ENCODE measurements at places on chromosomes 1 and 21.

GRCh38 chr1:45205910-45206721, at the start of gene ZSWIM5:
ZSWIM5 (minus strand) TSS chr1:45206605; CDS start chr1:45206350, 255 bp downstream.
- peak; percentile 34 for DNase-seq

GRCh38 chr1:218983848-218984247, 189.8 kb upstream of the LYPLAL1 start:
- DNase-seq = no peak

GRCh38 chr1:196309386-196309785, 298.9 kb downstream of the KCNT2 start:
- DNase-seq = no peak

DNA sequence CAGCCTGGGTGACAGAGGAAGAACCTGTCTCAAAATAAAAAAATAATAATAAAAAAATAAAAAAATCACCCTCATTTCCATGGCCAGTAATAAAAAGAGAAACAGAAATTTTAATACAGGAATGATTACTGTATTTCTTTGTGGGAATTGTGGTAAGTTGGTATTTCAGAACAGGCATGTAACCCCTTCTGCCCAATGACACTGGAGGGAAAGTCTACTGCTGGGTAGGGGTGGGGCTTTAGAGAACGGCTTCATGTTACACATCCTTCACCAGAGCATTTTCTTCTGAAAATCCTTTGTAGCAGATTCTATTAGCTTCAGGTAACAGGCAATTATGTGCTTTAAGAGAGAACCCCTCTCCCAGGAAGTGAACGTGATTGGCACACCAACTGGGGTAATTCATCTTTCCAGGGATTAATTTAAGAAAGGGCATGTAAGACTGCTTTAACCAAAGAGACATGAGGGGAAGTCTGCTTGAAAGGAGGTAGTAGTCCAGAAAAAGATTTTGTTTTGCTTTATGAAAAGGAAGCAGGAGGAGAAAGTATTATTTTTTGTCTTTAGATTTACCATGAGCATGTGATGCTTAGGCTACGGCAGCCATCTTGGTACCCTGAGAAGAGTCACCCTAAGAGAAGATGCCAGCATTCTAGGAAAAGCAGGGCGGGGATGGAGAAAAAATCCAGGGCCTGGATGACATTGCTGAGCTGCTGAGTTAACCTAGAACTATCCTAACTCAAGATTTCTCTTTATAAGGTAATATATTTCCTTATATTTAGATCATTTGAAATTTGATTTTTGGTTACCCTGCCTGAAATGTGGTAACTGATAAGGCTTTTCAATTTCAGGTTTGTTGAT, 57.7 kb upstream of the DPT start:
- DNase-seq = no peak

GRCh38 chr1:212584092-212584886, 24.3 kb upstream of the ATF3 start:
- DNase-seq = no peak

- peak; percentile 38 for DNase-seq
Measured at GRCh38 chr21:45555557-45556301, 13.5 kb upstream of the SLC19A1 start.

GRCh38 chr21:44820851-44821250, 3.0 kb upstream of the SUMO3 start:
- no peak for DNase-seq

DNA sequence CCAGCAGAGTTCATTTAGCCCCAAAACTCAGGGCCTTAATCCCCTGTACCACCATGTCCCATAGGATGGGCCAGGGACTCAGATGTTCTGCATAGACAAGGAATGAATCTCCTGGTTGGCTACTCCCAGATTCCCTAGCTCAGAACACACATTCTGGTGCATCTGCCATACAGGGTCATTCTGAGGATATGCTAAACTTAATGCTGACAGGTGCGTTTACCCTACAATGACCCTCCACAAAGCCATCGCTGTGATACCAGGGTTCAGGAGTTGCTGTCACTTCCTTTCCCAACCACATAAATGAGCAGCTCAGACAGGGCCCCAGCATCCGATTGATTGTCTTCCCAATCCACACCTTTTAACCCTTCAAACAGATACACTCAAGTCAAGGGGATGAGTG, 32.0 kb upstream of the HHAT start:
- DNase-seq = no peak

- DNase-seq = no peak
Measured at GRCh38 chr1:24557711-24558131, 1.8 kb downstream of the NCMAP start.

- no peak for DNase-seq
Measured at GRCh38 chr1:58818075-58818474, 34.2 kb upstream of the JUN start.

GRCh38 chr1:56447823-56448222, 131.5 kb downstream of the PLPP3 start:
- no peak for DNase-seq

DNA sequence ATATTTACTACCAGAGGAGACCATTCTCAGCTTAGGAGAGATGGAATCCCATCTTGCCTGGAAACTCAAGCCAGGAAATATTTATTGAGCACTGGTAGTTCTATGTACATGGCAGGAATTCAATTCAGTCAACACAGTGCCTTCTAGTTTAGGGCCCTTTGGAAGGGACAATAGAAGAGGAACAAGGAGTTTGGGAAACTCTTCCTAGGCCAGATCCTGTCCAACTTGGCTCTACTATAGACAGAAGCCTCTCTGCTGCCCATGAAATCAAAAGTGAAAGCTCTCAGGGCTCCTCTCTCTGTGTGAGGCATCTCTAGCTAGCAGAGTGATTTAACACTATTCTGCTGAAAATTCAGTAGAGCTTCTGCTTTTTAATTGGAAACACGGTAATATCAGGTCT, 244.6 kb upstream of the MAP1LC3C start:
- DNase-seq = no peak

DNA sequence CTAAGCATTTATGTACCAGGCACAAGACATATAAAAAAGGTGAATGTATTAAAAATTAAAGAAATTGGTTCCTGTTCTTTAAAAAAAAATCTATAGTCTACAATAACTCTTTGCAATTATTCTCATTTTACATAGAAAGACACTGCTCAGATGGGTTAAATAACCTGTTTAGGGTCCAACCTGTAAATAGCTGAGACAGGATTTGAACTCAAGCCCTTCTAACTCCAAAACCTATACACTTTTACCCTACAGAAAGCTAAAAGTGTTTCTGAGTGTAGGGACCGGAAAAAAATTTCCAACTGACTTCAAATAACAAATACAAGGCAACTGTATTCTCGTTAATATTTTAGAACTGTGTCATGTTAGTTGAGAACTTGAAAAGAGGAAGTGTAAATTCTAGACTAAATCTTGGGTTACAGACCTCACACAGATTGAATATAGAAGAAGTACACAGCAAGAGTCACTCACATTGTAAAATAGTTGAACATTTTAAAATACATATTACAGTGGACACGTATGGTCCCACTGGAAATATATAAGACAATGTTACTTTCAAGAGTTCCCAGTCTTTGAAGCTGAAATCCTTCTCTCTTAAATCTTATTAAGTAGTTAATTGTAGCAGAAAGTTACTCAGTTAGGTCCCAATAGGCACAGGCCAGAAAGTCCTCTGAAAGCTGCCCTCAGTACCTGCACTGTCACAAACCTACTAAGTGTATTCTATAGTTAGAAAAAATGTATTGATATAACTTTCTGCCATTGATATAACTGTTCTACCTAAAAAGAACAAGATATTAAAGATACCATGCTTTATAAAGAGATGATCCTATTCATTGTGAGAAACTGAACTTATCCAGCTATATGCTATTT, 7.3 kb downstream of the EDEM3 start:
- no peak for DNase-seq

DNA sequence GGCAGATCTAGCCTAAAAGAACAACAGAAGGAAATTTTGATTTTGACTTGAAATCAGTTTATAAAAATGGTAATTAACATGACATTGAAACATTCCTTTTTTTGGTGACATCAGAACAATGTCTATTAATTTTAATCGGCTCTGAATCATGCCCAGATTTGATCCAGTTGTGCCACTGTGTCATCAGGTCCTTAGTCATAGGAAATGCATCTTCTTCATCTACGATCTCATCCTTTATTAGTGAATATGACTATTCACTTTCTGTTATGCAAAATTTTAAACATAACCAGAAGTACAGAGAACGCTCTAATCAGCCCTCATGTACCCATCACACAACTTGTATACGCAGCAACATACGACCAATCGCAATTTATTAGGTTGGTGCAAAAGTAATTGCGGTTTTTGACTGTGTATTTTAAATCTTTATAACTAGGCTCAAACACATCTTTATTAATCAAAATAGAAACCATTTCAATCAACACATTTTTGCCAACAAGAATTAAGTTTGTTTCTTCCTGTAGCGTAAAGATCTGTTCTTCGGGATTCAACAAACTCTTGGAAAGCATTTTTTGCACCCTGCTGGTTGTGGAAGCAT, 40.3 kb upstream of the TLR5 start:
- DNase-seq = no peak

GRCh38 chr21:34526618-34527290, 14.7 kb upstream of the KCNE1 start:
- DNase-seq = no peak

DNA sequence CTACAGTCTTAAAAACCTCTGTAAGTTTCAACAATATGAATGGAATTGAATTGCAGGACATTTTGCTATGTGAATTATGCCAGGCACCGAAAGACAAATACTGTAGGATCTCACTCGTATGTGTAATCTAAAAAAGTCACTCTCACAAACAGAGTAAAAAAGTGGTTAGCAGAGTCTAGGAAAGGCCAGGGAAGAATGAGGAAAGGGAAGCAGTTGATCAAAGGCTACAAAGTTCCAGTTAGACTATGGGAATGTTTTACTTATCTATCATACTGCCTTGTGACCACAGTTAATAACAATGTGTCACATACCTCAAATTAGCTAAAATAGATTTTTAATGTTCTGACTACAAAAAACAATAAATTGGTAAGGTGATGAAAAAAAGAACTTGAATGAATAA, 565.4 kb upstream of the BRINP3 start:
- no peak for DNase-seq

GRCh38 chr21:34537838-34538237, 25.8 kb upstream of the KCNE1 start:
- no peak for DNase-seq

- DNase-seq = no peak
Measured at GRCh38 chr1:25487628-25488027, 55.8 kb upstream of the LDLRAP1 start.

DNA sequence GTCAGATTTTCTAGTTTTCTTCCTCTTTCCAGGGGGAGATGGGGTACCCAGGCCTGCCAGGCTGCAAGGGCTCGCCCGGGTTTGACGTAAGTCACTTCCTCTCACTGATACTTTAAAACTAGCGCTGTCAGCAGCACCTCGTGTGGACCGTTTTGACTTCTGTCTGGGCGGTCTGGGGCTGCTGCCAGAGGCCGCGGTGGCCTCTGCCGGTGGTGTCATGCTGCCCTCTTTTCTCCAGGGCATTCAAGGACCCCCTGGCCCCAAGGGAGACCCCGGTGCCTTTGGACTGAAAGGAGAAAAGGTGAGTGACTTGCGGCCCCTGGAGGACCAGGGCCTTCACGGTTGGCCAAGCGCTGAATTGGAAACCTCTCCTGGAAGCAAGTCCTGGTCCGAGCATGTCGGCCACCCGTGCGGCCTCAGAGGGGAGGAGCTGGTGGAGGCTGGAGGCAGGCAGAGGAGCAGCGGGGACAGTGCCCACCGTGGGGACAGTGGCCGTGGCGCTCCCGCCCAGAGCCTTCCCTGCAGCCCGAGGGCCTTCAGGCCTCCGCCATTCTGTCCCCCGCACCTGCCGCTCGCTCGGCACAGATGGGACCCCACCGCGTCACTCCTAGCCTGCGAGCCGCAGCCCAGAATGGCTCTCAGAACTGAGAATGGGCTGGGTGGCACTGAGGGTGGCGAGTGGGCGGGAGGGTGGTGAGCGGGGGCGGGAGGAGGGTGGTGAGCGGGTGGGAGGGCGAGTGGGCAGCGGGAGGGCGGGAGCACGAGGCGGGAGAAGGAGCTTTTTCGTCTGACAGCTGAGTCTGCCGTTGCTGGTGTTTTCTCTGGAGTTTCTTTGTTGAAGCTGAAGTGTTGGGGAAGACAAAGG, 9.4 kb downstream of the COL6A1 start:
- DNase-seq = no peak

- DNase-seq = no peak
Measured at GRCh38 chr1:91851130-91852010, 34.6 kb downstream of the TGFBR3 start.

DNA sequence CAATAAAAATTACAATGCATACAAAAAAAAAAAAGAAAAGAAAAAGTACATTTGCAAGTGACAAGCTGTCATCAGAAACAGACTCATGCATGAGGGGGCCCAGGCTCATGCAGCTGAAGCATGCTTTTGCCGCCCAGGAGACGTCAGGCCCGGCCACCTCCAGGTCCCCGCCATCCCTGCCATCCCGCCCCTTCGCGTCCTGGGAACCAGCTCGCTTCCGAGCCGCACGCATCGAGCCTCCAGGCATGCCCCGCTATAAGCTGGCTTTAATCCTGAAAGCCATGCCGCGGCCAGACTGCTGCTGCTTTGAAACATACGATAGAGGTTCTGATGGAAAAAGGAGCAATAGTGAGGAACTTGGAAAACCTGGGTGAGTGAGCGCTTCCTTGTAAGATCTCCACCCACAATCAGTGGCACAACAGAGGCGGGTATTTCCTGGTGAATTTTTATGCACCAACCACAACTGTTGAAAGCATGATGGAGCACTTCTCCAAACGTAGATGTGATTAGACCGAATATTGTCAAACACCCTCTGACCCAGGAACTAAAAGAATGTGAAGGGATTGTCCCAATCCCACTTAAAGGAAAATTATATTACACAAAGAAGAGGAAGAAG, 113.7 kb downstream of the FAF1 start:
- DNase-seq = no peak

- DNase-seq = no peak
Measured at GRCh38 chr1:110224240-110224995, 14.3 kb downstream of the KCNC4 start.

- DNase-seq = no peak
Measured at GRCh38 chr1:37858931-37859506, 373 bp downstream of the MTF1 start.

DNA sequence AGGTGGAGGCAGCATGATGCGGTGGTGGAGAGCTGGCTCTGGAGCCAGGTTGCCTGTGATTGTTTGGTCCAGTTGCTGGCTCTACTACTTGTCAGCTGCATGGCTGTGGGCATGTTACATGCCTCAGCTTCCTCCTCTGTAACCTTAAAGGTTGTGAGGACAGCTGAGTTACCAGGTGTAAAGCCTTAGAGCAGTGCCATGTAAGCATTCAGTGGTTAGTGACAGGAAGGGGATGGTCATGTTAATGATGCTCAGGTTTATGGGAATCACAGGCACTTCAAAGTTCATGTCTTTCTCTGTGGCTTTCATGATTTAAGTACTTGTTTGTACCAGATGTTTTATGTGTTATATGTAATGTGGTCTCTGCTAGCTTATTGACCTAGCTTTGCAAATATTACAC, 32.6 kb downstream of the PTGFRN start:
- DNase-seq = no peak
